ENCODE measurements at places on chromosomes 4 and X.

GRCh38 chr4:41365681-41366080 is 109.0 kb downstream of the UCHL1 start:
- no peak for DNase-seq

DNA sequence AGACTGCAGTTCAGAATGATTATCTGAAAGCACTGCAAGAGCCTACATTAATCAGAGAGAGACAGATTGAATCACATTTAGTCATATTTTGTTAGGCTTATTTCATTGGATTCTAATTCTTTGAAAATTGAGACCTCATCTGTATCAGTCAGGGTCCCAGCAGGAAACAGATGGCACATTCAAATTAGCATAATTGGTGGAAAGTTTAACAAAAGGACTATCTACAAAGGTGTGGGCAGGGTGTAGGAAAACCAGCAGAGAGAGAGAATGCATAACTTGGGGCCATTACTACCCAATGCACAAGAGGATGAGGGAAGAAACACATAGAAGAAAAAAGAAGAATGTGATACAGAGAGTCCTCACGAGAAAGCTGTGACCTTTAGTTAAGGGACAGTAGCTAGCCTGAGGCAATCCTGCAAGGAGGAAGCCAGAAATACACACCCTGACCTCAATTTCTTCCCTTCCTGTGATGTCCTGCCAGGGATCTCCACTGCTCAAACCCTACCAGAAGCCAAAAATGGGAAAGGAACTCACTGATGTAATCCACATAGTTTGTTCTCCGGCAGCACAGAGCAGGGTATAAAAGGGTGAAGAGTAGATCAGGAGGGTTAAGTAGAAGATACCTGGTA is 17.7 kb upstream of the XKRX start:
- no peak for DNase-seq

DNA sequence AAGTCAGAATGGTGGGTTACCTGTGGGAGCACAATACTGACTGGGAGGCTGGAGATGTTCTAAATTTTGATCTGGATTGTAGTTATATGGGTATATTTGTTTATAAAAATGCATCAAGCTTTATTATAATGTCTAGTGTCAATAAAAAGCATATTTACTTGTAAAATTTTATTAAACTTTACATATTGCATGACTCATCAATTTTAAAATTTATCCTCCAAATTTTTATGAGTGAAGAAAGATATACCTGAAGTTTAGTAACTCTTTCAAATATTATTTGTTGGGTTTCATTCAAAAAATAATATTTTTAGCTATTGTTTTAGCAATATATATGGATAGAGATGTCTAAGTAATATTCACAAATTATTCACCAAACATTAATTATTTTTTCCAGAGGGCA is 103.0 kb downstream of the ANXA5 start:
- DNase-seq = no peak

- DNase-seq = no peak
Measured at GRCh38 chr4:153113838-153114105, 90.5 kb upstream of the TRIM2 start.

- no peak for DNase-seq
Measured at GRCh38 chr4:123419885-123420755, 23.5 kb downstream of the SPRY1 start.

GRCh38 chr4:146255874-146256273 is 41.5 kb downstream of the REELD1 start:
- DNase-seq = no peak

DNA sequence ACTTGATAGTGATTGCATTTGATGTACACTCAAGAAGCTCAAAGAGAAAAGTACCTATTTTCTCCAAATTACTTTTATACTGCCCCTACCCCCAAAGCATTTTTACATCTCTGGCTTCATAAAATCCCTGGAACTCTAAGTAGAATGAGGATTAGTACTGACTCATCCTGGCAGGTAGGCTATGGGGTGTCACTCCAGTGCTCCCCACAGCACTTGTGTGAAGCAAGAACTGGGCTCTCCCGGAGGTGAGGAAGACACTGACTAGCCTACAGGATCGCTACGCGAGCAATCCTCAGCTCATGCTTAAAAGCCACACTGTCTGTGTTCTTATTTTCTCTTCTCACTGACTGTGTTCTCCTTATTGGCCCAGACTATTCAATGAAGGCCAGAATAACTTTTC is 90.4 kb upstream of the NDP start:
- no peak for DNase-seq

DNA sequence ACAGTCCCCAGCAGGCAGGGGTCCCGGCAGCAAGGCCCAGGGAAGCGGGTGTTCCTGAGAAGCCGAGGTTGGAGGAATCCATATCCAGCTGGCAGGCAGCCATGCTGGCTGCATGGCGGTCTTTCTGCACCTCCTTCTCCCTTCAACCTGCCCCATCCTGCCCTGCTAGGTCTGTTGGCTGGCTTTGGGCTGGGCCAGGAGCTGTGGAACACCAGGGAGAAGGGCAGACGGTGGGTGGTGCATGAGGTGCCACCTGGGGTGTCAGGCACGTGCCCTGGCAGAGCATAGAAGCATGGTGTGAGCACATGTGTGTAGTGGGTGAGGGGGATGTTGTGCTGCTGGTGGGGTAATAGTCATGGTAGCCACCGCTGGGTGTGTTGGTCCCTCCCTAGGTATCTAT is 150.1 kb downstream of the PJA1 start:
- no peak for DNase-seq

GRCh38 chrX:8404471-8404870 is 60.2 kb upstream of the VCX3B start:
- DNase-seq = no peak

- no peak for DNase-seq
Measured at GRCh38 chr4:151418856-151419255, 9.9 kb downstream of the FHIP1A start.

DNA sequence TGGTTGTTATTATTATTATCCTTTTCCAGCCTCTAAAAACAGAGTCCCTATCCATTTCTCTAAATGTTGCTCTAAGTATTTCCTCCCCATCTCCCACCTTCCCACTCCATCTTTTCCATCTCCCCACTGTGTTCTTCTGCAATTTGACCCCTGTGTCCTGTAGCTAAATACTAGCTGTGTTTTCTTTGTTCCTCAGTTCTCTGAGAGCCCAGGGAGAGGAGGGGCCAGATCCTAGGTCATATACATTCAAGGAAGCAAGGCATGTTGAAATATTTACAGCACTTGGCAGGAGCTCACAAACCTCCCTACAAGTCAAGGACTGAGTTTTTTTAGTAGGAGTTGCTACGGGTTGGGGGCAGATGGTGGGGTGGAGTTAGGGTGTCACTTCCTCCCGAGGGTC is 10.5 kb downstream of the SLC16A2 start:
- DNase-seq = no peak

- DNase-seq = no peak
Measured at GRCh38 chrX:102345916-102346315, 93.9 kb downstream of the NXF2B start.

DNA sequence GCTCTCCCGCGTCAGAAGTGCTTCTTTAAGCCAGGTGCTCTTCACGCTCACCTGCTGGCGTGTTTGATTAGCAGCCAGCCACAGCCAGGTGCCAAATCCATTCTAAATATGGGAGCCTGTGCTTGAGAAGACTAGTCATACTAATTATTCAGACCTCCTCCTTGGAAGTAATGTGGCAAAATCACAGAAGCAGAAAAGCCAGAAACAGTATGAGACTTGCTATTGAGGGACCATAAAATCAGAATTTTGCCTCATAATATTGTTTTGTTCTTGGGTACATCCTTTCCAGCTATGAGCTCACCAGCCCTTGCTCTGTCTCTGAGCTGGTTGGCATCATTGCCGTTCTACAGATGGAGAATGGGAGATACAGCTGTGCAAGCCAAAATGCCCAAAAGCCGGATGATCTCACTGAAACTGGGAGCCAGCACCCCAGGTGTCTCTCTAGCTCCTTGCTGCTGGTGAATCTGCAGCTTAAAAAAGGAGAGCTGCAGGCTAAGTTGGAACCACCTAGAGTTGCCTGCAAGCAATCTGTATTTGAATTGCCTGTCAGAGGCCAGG is 205.4 kb downstream of the SHROOM3 start:
- DNase-seq = no peak

- DNase-seq = no peak
Measured at GRCh38 chr4:73964862-73965611, 16.8 kb downstream of the PF4 start.

GRCh38 chr4:95549246-95550114 is 707 bp upstream of the UNC5C start:
- no peak for DNase-seq

- DNase-seq = no peak
Measured at GRCh38 chr4:157076578-157076947, 613 bp downstream of the GLRB start.

DNA sequence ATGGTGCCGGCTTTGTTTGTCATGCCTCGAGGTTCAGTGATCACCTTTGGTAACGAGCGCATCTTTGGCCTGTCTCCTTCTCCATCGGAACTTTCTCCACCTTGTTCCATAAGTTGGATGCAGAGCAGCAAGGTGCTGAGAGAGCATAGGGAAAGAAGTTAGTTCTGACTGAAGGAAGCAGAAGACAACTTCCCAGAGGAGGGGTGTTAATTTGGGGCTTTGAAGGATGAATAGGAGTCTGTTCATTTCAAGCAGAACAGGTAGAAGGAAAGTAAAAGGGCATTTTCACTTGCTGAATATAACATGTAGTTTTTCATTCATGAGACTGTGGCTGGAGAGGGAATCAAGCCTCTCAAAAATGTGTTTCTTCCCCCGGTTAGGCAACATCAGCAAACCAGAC is 232.0 kb upstream of the PSAPL1 start:
- DNase-seq = no peak

DNA sequence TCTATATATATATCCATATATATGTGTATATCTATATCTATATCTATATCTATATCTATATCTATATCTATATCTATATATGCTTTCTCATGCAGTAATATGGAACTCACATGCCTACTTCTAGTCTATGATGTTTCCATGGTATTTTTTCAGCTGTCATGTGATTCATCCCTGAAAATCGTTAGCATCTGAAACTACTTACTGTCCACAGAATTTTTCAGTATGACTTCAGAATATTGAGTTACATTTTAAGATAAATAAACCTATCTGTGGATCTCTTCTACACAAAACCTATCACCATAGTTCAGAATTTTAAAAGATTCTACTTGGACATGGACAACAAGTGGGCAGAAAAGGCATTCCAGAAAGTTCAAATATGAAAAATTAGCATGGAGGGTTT is 855.1 kb upstream of the INTU start:
- no peak for DNase-seq

- DNase-seq = no peak
Measured at GRCh38 chrX:40243755-40244515, 146.2 kb upstream of the BCOR start.

- no peak for DNase-seq
Measured at GRCh38 chrX:84187533-84188319, at the start of gene RPS6KA6. RPS6KA6 (minus strand) TSS chrX:84188199; CDS start chrX:84187899, 300 bp downstream.

GRCh38 chr4:106038012-106038411 is 142.7 kb downstream of the NPNT start:
- no peak for DNase-seq

GRCh38 chrX:136626891-136627290 is 21.1 kb upstream of the CD40LG start:
- no peak for DNase-seq
